ENCODE measurements at places on chromosomes 1 and 21. TPM values are rescaled to one million over a fixed set of nuclear protein-coding genes. Genes with fewer than 3 reads are reported as not detected.

DNA sequence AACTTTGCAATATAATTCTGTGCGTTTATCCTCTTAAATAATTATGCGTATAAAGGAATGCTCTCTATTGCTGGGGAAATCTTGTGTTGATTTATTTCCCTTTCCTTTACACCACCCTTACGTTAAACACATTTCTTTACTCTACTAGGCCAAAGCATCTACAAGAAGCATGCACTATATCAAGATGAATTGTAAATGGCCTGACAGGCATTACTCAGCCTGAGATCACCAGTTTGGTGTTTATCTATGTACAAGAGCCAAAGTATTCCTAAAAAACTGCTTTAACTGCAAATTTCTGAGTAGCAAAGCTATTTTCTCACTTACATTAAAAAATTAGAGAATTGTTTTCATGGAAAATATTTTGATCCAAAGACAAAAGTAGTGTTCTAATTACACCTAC, 114.8 kb downstream of the TYW3 start:
- DNase-seq = no peak

- peak; percentile 80 for DNase-seq
Observed at GRCh38 chr21:33025489-33026442, at the start of gene OLIG2. Gene OLIG2 (plus strand): TSS chr21:33025935. CDS start chr21:33026863, 928 bp downstream.

GRCh38 chr21:38765056-38765455, 40.7 kb upstream of the ETS2 start:
- no peak for DNase-seq

DNA sequence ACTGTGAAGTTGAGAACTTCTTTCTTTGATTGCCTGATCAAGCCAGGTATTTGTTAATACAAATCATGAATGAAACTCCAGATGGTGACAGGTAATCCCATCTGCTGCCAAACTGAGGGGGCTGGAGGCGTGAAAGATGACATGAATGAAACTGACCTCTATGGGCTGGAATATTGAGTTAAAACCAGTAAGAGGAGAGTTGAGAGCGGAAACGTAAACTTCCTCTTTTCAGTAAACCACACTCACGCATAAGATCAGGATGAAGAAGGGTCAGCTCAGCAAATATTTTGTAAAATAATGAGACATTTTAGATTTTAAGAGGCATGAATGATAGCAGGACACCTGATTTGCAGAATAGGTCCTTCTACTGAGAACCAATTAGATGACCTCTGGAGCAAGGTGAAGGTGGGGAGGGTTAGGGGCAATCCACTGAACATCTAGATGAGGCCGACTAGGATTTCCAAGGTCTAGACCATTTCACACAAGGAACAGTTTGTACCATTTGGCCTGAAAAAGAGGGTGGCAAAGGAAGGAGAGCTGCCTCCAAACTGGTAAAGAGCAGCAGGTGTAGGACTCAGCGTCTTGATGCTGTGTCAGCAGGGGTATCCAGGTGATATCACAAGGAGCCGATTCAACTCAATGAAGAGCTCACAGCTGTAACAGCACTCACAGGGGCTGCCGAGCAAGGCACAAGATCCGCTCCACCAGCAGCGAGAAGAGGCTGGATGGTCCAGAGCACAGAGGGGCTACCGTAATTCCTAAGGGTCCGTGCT, 132.6 kb downstream of the NTPCR start:
- DNase-seq = peak; percentile 47

DNA sequence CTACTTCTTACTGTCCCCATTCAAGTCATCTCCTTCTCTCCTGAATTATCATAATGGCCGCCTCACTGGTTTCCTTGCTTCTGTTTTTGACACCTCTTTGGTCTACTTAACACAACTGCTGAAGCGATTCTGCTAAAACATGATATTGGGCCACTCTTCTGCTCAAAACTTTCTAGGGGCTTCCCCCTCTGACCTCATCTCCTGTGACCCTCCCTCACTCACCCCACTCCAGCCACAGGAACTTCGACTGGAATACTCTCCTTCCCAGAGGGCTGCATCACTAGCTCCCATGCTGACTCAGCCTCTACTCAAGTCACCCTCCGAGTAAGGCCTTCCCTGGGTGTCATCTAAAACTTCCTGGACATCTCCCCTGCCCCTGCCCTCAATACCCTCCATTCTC, 35.7 kb downstream of the NRIP1 start:
- DNase-seq = peak; percentile 24

DNA sequence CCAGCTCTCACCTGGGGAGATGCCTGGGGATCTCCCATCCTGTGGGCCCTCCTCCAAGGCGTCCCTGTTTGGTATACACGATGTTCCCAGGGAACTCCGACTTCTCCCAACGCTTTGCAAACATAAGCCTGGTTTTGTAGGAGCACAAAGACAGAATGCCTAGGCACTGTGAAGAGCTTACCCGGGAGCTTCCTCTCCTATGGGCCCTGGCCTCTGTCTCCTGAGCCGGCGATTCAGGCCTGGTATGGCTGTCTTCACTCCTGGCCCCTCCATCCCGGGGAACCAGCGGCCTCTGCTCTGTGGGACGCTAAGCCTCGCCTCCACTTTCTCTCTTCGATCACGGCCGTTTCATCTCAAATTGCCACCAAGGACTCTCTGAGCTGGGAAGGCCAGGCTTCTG, 59.6 kb upstream of the ACTRT2 start:
- DNase-seq = no peak

The AADACL3 gene
- total RNA-seq = not detected

The GUCA2B gene
- not detected for total RNA-seq

The KIF1B gene
- total RNA-seq = 8.1 TPM

The NUAK2 gene
- total RNA-seq = 1.3 TPM

The EDN2 gene
- not detected for total RNA-seq
